ENCODE measurements at places on chromosomes 12 and 14. TPM values are rescaled to one million over a fixed set of nuclear protein-coding genes. Genes with fewer than 3 reads are reported as not detected.

GRCh38 chr14:49962621-49963020 lies 69.7 kb downstream of the ARF6 start:
- H3K4me3 ChIP-seq: no peak overlapping the region
- no peaks in the 10 kb centered on the region for H3K27me3 ChIP-seq
- no peaks in the 10 kb centered on the region for H3K4me1 ChIP-seq
- no peaks in the 10 kb centered on the region for H3K36me3 ChIP-seq

GRCh38 chr12:97177481-97177880 lies 270.4 kb downstream of the NEDD1 start:
- no peaks in the 10 kb centered on the region for H3K36me3 ChIP-seq
- no peak for DNase-seq
- H3K27me3 ChIP-seq: no peaks in the 10 kb centered on the region
- no peak overlapping the region for H3K4me3 ChIP-seq
- H3K4me1 ChIP-seq: no peaks in the 10 kb centered on the region

DNA sequence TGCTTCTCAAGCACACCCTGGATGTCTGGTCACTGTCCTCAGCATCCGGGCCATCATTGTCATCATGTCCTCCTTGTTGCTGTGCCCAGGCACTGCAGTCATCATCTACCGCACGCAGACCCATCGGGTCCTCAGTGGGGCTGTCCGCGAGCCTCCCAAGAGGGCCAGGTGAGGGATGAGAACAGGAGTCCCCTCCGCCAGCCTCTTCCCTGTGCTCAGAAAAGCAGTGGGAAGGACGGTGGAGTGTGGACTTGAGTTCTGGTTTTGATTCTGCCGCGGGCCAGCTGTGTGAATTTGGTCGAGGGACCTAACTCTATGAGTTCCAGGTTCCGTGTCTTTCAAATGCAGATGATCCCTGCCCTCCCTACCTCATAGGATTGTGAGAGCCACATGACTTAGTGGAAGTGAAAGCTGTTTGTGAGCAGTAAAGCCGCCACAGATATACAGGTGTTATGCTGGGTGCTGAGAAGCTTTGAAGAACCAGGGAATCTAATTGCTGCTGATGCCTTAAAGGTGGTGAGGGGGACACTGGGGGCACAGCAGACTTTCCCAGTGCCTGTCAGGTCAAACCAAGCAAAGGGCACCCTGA lies 122.9 kb upstream of the RAP1B start:
- no peaks in the 10 kb centered on the region for H3K4me1 ChIP-seq
- H3K27ac ChIP-seq: no peak overlapping the region
- no peak for DNase-seq
- no peak overlapping the region for H3K4me3 ChIP-seq
- H3K27me3 ChIP-seq: no peaks in the 10 kb centered on the region

DNA sequence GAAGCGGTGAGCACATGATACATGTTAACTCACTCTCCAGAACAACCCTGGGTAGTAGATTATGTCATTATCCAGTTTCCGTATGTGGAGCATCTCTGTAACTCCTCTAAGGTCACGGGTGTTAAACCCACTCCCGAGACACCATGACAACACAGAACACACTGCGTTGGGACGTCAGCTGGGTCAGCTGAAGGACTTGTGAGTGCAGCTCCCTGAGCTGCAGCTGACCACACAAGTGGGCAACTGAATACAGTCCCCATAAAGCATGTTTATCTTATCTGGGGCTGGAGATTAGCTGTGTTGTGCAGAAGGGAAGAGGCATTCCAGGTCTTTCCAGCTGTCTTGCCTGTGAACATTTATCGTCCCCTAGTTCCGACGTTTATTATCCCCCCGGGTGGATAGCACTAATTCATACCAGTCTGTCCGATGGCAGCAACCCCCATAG lies 211.5 kb downstream of the CHST11 start:
- peaks cover 37% of the 10 kb centered on the region for H3K4me1 ChIP-seq
- no peaks in the 10 kb centered on the region for H3K36me3 ChIP-seq
- no peak for DNase-seq
- H3K4me3 ChIP-seq: no peak overlapping the region
- no peaks in the 10 kb centered on the region for H3K27me3 ChIP-seq

DNA sequence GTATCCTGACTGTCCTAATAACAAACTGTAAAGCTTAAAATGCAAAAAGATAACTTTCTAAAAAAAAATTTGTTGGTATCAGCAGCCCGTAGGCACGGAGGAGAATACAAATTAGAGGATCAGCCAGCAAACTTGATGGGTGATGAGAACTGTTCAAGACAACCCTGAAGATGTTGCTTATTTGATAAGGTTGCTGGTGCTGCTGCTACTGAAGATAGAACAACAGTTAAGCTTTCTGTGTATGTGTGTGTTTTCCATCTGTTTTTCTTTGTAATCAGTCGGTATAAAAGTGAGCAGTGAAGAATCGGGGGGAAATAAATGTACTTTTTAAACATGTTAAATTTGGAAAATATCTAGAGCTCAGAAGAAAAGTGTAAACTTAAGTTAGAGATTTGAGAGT lies 67.4 kb upstream of the POC1B start:
- H3K4me1 ChIP-seq: no peaks in the 10 kb centered on the region
- DNase-seq: no peak
- no peaks in the 10 kb centered on the region for H3K27me3 ChIP-seq
- H3K4me3 ChIP-seq: no peak overlapping the region

GRCh38 chr14:36173161-36173560 lies 3.4 kb downstream of the PTCSC3 start:
- H3K27me3 ChIP-seq: no peaks in the 10 kb centered on the region
- H3K4me1 ChIP-seq: no peaks in the 10 kb centered on the region
- H3K4me3 ChIP-seq: no peak overlapping the region

- DNase-seq: no peak
- no peak overlapping the region for H3K27ac ChIP-seq
- H3K4me1 ChIP-seq: no peaks in the 10 kb centered on the region
- no peaks in the 10 kb centered on the region for H3K27me3 ChIP-seq
- H3K36me3 ChIP-seq: peaks cover 49% of the 10 kb centered on the region
- H3K4me3 ChIP-seq: no peak overlapping the region
Measured at GRCh38 chr12:48828293-48828692, 10.0 kb downstream of the CACNB3 start.

GRCh38 chr12:132160016-132160415 lies 15.8 kb downstream of the NOC4L start:
- H3K4me3 ChIP-seq: no peak overlapping the region
- no peak for DNase-seq
- H3K4me1 ChIP-seq: peaks cover 18% of the 10 kb centered on the region
- no peak overlapping the region for H3K27ac ChIP-seq
- no peaks in the 10 kb centered on the region for H3K36me3 ChIP-seq

GRCh38 chr14:68622856-68623255 lies 170.0 kb downstream of the ZFP36L1 start:
- H3K36me3 ChIP-seq: no peaks in the 10 kb centered on the region
- H3K4me1 ChIP-seq: no peaks in the 10 kb centered on the region
- no peaks in the 10 kb centered on the region for H3K27me3 ChIP-seq

GRCh38 chr12:17097674-17098073 lies 491.7 kb upstream of the LMO3 start:
- H3K36me3 ChIP-seq: no peaks in the 10 kb centered on the region
- DNase-seq: no peak
- no peaks in the 10 kb centered on the region for H3K27me3 ChIP-seq

DNA sequence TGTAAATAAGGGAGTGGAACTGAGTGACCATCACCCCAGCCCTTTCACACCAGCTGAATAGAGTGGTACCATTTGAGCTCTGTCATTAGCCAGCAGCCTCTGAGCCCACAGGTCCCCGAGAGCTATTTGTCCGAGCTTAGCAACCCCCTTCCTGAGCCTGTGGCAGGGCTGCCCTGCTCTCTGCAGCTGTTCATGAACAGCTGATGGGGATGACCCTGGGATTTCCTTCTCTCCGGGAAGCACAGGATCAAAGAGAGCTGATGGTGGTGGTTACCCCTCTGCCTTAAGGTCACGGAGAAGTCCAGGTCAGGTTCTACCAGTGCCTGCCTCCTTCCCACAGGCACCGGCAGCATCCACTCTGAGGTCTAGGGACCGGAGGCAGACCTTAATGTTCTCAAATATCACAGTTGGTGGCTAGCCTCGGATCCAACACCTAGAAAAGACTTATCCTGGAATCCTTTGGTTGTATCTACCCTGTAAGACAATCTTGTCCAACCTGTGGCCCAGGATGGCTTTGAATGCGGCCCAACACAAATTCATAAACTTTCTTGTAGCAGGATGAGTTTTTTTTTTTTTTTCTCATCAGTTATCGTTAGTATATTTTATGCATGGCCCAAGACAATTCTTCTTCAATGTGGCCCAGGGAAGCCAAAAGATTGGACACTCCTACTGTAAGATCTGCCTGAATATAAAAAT lies 81.1 kb downstream of the ESRRB start:
- no peak overlapping the region for H3K4me3 ChIP-seq
- DNase-seq: no peak
- H3K36me3 ChIP-seq: no peaks in the 10 kb centered on the region
- no peaks in the 10 kb centered on the region for H3K4me1 ChIP-seq
- H3K27me3 ChIP-seq: no peaks in the 10 kb centered on the region
- no peak overlapping the region for H3K27ac ChIP-seq

DNA sequence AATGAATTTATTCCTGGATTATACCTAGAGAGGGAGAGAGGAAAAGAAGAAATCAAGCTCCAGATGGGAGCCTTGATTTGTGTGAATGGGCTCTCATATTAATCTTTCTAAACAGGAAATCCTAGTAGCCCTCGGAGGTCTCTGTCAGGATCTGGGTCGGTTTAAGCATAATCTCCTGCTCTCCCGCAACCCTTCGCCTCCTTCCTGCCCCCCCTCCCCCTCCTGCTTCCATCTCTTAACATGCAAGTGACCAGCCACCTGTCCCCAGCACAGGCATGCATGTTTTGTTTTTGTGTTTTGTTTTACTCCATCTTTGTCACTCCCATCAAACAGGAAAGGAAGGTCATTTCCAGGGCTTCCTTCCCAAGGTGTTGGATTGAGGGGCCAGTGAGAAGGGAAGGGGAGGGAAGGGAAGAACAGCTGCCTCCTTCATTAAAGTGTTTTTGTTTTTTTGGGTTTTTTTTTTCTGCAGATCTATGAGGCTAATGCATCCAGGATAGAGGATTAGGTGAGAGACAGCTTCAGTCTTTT lies 4.8 kb upstream of the KCNA5 start:
- H3K27ac ChIP-seq: no peak overlapping the region
- no peaks in the 10 kb centered on the region for H3K27me3 ChIP-seq
- no peak for DNase-seq
- H3K4me3 ChIP-seq: no peak overlapping the region

GRCh38 chr14:83757916-83758315 lies 1772.0 kb upstream of the FLRT2 start:
- no peak for DNase-seq
- no peaks in the 10 kb centered on the region for H3K36me3 ChIP-seq
- H3K27me3 ChIP-seq: no peaks in the 10 kb centered on the region
- H3K4me3 ChIP-seq: no peak overlapping the region
- H3K27ac ChIP-seq: no peak overlapping the region

DNA sequence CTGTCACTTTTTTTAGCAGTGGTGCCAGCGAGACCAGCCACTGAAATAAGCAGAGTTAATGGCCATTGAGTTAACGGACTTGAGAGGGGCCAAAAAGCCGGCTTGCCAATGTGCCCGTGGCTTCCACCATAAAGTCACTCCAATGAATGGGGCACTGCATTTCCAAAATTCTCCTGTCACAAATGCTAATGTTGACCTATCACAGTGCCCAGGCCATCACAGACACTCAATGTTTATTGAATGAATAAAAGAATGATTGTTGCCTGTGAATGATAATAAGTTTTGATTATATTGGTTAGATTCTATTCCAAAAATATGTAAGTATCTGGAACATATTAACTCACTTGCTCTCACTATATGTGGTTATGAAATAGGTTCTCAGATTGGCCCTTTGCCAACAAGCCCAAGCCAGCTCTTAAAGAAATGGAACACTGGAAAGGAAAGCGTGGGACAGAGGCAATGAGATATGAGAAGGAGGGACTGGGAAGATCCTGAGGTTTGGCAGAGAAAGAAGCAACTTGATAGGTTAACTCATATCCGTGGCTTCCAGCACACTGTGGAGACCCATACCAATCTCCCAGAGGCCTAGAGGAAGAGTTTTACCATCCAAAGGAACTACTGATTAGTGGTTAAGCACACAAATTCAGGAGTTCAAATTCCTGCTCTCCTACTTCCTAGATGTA lies 108.7 kb downstream of the BTG1 start:
- H3K27ac ChIP-seq: no peak overlapping the region
- DNase-seq: no peak
- H3K27me3 ChIP-seq: no peaks in the 10 kb centered on the region
- H3K4me1 ChIP-seq: peaks cover 11% of the 10 kb centered on the region

DNA sequence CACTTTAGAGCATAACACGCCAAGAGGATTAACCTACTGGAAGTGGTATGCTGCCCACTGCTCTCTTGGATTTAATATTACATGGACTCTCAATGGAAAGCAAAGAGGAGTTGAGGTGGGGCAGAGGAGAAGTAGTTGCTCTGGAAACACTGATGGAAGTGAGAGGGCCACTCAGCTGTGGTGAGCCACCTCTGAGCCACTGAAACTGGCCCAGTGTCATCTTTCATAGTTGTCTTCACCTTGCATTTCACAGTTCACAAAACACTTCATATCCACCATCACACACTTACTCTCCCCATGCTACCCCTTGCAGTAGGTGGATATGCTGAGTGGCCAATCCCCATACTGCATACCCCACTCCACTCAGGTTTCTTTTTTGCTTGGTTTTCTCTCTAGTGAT lies 12.2 kb upstream of the PCED1B start:
- peaks cover 5% of the 10 kb centered on the region for H3K4me1 ChIP-seq
- no peaks in the 10 kb centered on the region for H3K27me3 ChIP-seq
- no peak for DNase-seq
- no peaks in the 10 kb centered on the region for H3K36me3 ChIP-seq
- no peak overlapping the region for H3K4me3 ChIP-seq

DNA sequence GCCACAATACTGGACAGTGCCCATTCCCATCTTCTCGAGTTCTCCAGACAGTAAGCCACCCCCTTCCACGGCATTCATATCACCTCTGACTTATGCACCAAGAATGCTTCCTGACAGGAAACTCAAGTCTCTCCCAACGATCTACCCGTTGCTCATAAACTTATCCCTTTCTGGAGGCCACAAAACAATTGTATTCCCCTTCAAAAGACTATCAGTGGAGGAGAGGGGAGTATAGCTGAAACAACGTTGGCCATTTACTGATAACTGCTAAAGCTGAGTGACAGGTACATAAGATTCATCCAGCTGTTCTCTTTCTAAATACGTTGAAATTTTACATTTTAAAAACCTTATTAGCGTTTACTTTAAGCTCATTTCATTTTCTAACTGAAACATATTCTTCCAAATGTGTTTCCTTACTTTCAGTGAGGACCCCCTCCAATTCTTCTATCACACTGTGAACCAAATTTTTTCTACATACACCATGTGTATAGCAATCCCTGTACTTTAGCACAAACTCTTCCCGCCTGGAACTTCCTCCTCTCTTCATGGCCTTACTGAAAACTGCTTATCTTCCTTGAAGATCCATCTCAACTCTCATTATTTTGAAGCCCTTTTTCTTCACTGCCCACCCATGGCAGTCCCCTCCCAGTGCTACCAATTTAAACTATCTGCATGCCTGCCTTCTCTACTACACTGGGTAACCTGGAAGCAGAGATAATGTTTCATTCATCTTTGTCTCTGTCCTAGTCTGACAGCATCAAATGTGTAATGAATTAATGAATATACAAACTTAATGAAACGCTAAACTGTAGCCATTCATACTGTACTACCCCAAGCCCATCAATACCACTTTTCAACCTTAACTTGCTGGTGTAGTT lies 28.8 kb downstream of the ATXN2 start:
- H3K27me3 ChIP-seq: no peaks in the 10 kb centered on the region
- H3K4me1 ChIP-seq: peaks cover 28% of the 10 kb centered on the region
- H3K4me3 ChIP-seq: no peak overlapping the region
- no peak for DNase-seq

HSPA2 gene
- 28.5 TPM for total RNA-seq

EGLN3 gene
- 11.4 TPM for total RNA-seq

EMP1 gene
- total RNA-seq: 295 TPM

TEDC1 gene
- 7.8 TPM for total RNA-seq

ERC1 gene
- 45.8 TPM for total RNA-seq

TBK1 gene
- 39.3 TPM for total RNA-seq

PMCH gene
- total RNA-seq: not detected
